Stimulated activated CD8-positive, alpha-beta memory T cell treated with anti-CD3 and anti-CD28 coated beads, Interleukin-7, amount 100 ng/mL, for 48 hours (primary cell): ENCODE measurements at places on chromosomes 6 and 20.

- no peak for DNase-seq
Measured at GRCh38 chr6:113805173-113805790, 51.9 kb upstream of the MARCKS start.

- no peak for DNase-seq
Measured at GRCh38 chr6:160949531-160949930, 42.0 kb upstream of the MAP3K4 start.

DNA sequence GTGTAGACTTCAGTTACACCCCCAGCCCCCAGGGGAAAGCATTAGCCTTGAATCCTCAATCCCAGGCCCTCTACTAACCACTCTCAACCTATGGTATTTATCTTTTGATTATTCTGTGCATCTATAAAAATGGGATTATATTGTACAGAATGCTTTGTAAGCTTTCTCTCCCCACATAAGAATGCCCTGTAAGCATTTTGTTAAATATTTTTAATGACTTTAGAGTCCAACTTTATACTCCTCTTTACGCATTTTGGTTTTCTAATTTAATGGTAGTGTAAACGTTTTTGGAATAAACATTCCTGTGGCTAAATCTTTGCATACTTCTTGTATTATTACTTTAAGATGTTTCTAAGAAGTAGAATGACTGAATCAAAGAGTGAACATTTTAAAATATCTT is 35.4 kb downstream of the FBXO9 start:
- DNase-seq: no peak

GRCh38 chr6:139597771-139598755 is 223.6 kb upstream of the CITED2 start:
- DNase-seq: no peak

DNA sequence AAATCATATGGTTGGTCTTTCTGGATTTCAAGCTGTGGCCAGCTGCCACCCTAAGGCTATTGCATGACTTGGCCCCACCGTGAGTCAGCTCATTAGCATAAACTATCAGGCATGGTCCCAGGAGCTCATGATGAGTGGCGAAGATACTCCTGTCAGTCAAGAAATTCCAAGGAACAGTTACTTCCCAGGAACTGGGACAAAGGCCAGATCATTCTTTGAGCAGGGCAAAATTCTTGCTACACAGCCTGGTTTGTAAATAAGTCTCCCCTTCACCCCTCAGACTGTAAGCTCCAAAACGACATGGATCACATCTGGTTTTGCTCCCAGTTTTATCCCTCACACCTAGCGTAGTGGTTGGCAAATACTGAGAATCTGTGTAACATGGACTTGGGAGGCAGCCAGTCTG is 33.0 kb upstream of the KIAA1586 start:
- no peak for DNase-seq

DNA sequence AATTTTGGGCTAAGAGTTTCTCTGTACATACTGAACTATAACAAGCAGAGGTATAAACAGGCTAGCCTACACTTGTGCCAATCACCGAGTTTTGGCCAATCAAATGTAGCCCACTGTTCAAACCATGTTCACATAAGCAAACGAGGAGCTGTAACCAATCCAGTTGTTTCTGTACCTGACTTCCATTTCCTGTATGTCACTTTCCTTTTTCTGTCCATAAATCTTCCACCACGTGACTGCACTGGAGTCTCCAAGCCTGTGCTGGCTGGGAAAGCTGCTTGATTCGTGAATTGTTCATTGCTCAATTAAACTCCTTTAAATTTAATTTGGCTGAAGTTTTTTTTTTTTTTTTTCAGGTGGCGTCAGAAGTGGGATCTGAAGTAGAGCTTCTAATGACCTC is 332.9 kb downstream of the RNF144B start:
- no peak for DNase-seq

- no peak for DNase-seq
Measured at GRCh38 chr6:51025082-51025777, 206.6 kb downstream of the TFAP2B start.

GRCh38 chr6:99114769-99115406 is 167.1 kb upstream of the FBXL4 start:
- DNase-seq: no peak

- DNase-seq: no peak
Measured at GRCh38 chr6:96520171-96521115, 1.2 kb upstream of the UFL1 start.
